Hair follicle dermal papilla cell (primary cell): ENCODE measurements at places on chromosomes 1 and 21. TPM values are rescaled to one million over a fixed set of nuclear protein-coding genes. Genes with fewer than 3 reads are reported as not detected.

The ZYG11A gene
- 1.8 and 2.1 TPM in 2 replicates for total RNA-seq

The RPTN gene
- total RNA-seq, result 0.12 TPM in 1 of 2 replicates, not detected in the other

The OR2T11 gene
- not detected in 2 replicates for total RNA-seq

The EFNA3 gene
- 0.81 and 0.97 TPM in 2 replicates for total RNA-seq

The RGS2 gene
- total RNA-seq, result 1.8 and 4.5 TPM in 2 replicates
